ENCODE measurements at places on chromosomes 12 and 14. TPM values are rescaled to one million over a fixed set of nuclear protein-coding genes. Genes with fewer than 3 reads are reported as not detected.

The FITM1 gene
- 100 TPM for polyA plus RNA-seq

The DLGAP5 gene
- 0.03 TPM for polyA plus RNA-seq

The NRXN3 gene
- polyA plus RNA-seq, result 0.06 TPM

- DNase-seq, result no peak
Observed at GRCh38 chr12:31618228-31619025, 27.5 kb upstream of the DENND5B start.

DNA sequence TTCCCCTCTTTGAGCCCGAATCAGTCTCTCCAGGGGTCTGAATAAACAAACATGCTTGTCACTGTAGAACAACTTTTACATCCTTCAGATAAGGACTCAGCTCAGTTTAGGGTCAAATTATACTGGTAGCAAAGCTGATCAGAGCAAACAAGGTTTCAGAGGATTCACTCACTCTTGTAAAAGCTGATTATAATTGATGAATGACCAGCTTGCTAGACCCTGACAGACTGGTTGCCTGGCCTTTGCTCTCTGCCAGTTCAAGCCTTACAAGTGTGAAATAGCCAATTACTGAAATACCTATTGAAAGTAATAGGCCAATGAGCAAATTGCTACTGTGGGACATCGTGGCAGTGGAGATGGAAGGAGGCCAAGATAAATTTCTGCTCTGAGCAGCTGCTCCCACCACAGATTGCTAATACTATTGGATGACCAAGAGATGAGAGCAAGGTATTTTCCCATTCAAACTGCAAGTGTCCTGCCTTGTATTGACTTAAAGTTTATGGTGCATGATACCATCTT lies 177.6 kb downstream of the PDZRN4 start:
- no peak for DNase-seq

DNA sequence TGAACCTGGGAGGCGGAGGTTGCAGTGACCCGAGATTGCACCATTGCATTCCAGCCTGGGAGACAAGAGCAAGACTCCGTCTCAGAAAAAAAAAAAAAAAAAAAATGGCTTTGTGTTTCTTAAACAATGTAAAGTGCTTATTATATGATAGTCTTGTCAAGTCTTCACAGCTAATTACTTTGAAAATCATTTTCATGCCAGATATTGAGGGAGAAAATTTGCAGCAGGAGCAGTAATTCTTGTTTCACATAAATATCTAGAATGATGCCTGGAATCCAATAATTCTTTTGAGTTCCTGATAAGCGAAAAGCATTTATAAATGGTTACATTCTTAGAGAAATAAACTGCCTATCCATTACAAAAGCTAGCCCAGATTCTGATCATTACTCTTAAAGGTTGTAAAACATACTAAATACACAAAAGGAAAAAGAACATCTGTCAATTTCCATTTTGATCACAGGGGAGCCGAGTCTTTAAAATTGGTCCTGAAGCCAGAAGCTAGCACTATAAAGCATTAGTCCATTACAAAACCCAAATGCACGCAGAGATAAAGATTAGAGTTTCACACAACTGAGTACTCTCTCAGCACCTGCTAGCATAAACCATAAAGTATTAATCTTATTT lies 50.3 kb downstream of the IFT81 start:
- DNase-seq, result no peak

GRCh38 chr12:92403210-92404175 lies 257.8 kb upstream of the BTG1 start:
- DNase-seq, result no peak

DNA sequence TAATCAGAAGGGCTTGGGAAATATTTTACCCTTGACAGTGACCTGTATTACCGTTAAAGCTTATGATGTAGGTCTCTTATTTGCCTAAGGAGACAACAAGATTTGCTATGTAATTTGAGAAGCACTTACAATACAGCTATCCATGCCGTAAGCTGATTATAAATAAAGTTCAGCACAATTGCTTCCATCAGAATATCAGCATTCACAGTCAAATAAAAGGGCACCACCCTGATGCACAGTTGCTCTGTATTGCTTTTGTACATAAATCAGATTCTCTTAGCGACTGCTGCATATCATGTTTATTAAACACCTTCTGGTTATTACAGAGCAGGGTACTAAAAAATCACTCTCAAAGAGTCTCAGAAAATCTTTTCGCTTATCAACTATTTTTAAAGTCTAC lies 67.3 kb upstream of the VRK1 start:
- DNase-seq, result no peak

- no peak for DNase-seq
Observed at GRCh38 chr12:70255311-70255710, 12.1 kb downstream of the CNOT2 start.

DNA sequence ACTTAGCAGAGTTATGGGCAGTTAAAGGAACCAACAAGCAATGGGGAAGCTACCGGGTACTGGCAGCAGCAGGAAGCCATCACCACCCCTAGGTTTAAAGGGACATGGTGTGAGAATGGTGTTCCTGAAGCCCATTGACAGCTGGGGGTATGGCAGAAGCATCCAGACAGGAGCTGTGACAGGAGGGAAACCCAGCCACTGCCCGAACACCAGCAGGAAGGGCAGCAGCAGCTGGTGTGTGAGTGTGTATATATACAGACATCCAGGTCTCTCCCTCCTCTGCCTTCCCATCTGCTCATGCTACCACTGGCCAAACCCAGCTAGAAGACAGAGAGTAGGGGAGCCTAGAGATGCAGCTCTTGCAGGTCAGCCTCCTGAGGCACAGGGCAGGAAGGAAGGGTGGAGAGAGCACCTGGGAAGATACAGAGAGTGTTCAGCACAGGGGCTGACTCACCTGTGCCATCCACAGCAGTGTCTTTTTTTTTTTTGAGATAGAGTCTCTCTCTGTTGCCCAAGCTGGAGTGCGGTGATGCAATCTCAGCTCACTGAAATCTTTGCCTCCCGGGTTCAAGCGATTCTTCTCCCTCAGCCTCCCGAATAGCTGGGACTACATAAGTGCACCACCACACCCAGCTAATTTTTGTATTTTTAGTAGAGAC lies 9.2 kb upstream of the ADCK1 start:
- DNase-seq, result no peak

GRCh38 chr12:27523305-27523641 lies 733 bp upstream of the PPFIBP1 start:
- DNase-seq, result no peak
